ENCODE measurements at places on chromosomes 13 and 19.

GRCh38 chr13:30880856-30881155 lies 25.3 kb upstream of the MEDAG start:
- no peaks in the 10 kb centered on the region for H3K27me3 ChIP-seq
- H3K27ac ChIP-seq = peak overlapping the region; percentile 59
- H3K36me3 ChIP-seq = no peaks in the 10 kb centered on the region
- DNase-seq = peak; percentile 69
- no peak overlapping the region for H3K4me3 ChIP-seq

GRCh38 chr13:22915442-22916082 lies 265.2 kb upstream of the SGCG start:
- no peak for DNase-seq
- H3K4me1 ChIP-seq = no peaks in the 10 kb centered on the region
- H3K36me3 ChIP-seq = no peaks in the 10 kb centered on the region
- H3K27me3 ChIP-seq = no peaks in the 10 kb centered on the region
- H3K4me3 ChIP-seq = peak overlapping the region; percentile 70

GRCh38 chr13:75813323-75813722 lies 177.2 kb downstream of the LMO7 start:
- DNase-seq = peak; percentile 33
- H3K4me3 ChIP-seq = no peak overlapping the region
- peaks cover 13% of the 10 kb centered on the region for H3K36me3 ChIP-seq
- peak overlapping the region; percentile 74 for H3K27ac ChIP-seq

DNA sequence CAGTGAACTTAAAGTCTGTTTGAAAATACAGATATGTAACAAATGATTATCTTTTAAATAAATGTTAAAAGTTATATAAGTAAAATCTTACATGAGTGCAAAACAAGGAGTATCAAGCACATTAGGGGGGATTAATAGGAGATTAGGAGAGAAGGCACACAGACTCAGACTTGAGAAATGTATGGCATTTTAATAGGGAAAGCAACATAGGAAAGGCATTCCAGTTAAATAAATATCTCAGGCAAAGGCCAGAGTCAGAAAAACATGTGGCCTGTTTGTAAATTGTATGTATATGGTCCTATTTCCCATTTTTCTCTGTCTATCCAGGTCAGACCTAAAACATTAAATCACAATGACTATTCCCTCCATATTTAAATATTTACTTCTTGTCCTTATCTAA lies 462.7 kb downstream of the GPC6 start:
- H3K27me3 ChIP-seq = no peaks in the 10 kb centered on the region
- no peak for DNase-seq
- H3K36me3 ChIP-seq = no peaks in the 10 kb centered on the region
- H3K4me3 ChIP-seq = no peak overlapping the region
- no peak overlapping the region for H3K27ac ChIP-seq

Data from gastrocnemius medialis (tissue), 4 donors.